ENCODE measurements at places on chromosomes 3 and 15.

DNA sequence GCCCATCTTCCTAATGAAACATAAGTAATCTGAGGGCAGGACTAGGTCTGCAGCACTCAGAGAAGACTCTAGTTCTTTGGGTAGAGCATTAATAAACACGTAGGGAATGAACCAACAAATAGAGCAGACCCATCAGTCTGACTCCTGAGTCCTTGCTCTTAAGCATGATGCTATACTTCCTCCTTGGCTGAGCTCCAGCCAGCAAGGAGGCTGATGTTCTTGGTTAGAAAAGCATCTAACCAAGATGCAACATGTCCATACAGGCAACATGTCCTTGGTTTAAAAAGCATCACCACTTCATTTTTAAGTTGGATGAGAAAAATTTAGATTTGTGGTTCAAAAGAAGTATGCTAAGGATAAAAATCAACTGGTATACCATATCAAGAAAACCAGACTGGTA is 8.5 kb upstream of the MYH15 start:
- DNase-seq: no peak

GRCh38 chr15:39132954-39133600 is 447.8 kb upstream of the THBS1 start:
- DNase-seq: no peak

DNA sequence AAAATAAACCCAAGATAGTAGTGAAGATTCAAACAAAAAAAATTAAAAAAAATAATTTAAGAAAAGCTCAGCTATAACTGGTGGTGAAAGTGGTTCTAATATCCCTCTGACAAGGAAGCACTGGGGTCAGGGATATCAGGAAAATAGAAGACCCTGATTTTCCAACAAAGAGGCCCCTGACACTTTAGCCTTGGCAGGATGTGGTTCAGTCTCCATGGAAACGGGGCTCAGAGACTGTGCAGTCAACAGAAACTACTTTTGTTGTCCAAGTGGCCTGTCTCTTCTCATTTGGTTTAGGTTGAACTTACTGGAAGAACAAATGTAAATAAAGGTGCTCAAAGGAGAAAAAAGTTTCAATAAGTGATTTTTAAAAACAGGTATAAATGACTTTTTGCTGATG is 27.2 kb downstream of the INTS14 start:
- peak; percentile 69 for DNase-seq

GRCh38 chr3:128919988-128920387 is 40.6 kb downstream of the ACAD9 start:
- DNase-seq: peak; percentile 8

DNA sequence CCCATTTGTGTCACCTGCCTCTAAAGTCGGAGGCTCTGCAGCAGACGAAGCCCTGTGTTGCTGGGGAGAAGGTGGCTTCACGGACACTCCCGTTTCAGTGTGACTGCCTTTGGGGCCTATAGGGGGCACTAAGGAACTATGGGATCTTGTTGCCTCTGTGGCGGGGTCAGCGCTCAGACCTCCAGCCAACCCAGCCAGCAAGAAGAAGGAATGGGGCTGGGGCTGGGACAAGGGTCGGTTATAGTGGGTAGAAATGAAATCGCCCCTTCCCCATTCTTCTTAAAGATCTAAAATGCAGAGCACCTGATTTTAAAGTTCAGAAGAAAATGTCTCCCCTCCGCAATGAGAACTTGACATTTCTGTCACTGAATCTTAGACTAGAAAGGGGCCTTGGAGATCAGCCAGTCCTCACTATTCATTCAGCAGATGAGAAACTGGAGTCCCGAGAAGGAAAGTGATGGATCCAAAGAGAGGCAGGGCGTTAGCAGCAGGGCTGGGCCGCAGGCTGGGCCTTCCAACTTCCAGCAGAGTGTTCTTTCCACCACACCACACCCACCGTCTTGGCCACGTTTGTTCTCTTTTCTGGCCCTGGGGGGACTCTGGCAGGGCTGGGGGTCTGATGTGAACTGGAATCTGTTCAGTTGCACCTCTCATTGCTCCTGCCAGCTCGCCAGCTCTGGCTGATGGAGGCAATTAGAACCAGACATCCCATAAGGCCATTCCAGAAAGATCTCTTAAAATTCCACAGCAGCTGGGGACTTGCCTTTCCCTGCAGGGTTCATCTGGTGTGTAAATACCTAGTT is 195.4 kb downstream of the OPA1 start:
- DNase-seq: no peak

DNA sequence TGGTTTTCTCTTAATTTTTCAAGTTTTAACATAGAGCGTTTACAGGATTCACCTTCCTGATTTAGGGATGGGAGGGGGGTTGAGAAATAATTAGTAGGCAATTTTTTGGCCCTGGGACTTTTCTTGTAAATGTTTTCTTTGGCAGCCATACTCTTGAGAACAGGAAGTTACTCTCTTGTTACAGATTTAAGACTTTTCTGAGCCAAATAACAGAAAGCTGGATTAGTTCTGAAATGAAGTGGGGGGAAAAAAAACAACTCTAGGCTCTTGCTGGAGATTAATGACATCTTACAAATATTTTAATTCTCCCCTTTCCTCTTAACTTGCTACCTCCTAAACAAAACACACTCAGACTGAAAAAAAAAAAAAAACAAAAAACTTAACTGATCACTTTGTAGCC is 13.8 kb upstream of the POLR2M start:
- no peak for DNase-seq

GRCh38 chr15:72229076-72229946 is 1.7 kb downstream of the PKM start:
- peak; percentile 77 for DNase-seq

- DNase-seq: no peak
Measured at GRCh38 chr3:11769704-11770476, 76.8 kb downstream of the TAMM41 start.

- DNase-seq: no peak
Measured at GRCh38 chr3:126356373-126357264, 589 bp downstream of the KLF15 start.

GRCh38 chr3:39064646-39065045 is 12.8 kb downstream of the WDR48 start:
- no peak for DNase-seq

- DNase-seq: no peak
Measured at GRCh38 chr15:42210696-42211095, 2.6 kb upstream of the VPS39 start.

GRCh38 chr15:25268166-25268565 is 170.7 kb downstream of the UBE3A start:
- no peak for DNase-seq

GRCh38 chr3:99006686-99007085 is 105.2 kb upstream of the DCBLD2 start:
- no peak for DNase-seq

- DNase-seq: no peak
Measured at GRCh38 chr15:40695469-40695890, 506 bp downstream of the RAD51 start.

DNA sequence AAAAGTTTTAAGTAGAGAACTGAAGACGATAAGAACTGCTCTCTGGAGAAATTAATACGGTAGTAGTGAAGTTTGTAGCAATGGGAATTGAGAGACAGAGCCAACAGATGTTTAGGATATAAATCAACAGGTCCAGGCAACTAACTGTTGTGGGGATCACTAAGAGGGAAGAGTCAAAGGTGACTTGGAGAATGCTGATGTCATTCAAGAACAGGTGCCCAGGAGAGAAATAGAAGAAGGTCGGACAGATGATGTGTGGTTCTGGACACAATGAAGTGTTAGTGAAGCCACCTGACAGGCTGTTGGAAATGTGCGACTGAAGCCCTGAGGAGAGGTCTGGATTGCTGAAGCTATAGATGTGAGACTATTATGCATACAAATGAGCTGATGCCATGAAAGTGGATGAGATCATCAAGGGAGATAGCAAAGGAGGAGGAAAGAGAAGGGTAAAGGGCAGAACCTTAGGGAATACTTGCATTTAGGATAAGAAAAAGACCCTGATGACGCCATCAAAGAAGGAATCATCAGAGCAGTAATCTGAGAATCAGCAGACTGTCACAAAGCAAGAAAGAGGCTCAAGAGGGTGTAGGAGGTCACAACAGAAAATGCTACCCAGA is 183.7 kb downstream of the FRMD5 start:
- no peak for DNase-seq

DNA sequence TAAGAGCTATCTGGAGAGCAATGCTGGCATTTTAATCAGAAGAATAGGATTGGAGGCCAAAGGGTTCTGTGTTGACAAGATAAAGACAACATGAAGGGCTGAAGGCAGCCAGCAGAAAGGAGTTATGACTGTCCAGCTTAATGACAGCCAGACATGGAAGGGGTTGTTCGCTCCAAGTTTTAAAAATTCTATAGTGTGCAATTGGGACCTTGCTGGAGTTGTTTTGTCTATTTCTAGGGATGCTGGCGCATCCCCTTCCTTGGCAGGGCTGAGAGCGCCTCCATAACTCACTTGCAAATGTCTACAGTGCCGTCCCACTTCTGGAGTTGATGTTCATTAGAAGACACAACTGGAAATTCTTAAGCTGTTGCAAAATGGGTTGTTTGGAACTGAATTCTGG is 200.7 kb downstream of the TLE3 start:
- DNase-seq: no peak

DNA sequence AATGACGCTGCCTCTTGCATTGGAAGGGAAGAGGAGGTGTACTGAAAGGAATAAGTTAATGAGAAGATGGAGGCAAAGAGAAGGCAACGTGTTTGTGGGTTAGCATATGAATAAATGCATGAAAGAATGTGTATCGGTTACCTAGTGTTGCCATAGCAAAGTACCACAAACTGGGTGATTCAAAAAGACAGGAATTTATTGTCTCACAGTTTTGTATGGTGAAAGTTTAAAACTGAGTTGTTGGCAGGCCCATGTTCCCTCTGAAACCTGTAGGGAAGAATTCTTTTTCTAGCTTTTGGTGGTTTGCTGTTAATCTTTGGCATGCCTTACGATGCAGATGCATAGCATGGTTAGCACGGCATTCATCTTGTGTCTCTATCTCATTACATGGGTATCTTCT is 729.9 kb downstream of the MECOM start:
- DNase-seq: no peak

DNA sequence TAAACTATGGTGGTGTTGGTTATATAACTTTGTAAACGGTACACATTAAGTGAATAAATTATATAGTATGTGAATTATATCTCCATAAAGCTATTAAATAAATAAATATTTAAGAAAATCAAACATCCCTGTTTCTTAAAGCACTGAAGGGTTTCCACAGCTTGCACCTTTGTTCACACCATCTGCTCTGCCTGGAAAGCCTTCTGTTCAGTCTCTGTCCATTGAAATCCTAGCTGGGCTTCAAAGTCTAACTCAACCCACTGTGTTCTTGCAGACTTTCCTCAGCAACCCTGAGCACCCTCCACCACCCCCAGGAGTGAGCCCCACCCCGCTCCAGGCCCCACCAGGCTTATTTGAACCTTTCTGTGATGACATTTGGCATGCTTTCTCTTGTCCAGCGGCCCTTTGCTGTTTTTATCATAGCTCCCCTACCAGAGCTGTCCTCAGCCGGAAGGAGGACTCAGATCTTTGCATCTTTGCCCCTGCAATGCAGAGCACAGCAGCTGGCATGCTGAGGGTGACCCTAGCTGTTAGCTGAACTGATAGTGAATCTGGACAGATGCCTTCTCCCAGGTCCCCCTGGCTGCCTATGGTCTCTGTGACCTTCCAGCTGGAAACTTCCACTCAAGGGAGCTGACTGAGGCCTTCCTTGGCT is 105.2 kb downstream of the DAPK2 start:
- DNase-seq: peak; percentile 30

- no peak for DNase-seq
Measured at GRCh38 chr15:22989576-22990477, 9.7 kb upstream of the CYFIP1 start.

DNA sequence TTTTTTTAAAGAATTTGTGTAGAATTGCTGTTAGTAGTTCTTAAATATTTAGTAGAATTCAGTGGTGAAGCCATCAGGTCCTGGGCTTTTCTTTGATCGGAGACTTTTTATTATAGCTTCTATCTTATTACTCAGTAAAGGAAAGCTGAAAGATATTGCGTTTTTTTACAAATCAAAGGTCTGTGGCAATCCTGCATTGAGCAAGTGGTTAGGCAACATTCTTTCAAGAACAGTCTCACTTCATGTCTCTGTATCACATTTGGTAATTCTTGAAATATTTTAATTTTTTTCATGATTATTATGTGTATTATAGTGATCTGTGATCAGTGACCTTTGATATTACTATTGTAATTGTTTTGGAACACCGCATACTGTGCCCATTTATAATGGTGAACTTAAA is 140.8 kb downstream of the UNC13C start:
- no peak for DNase-seq

DNA sequence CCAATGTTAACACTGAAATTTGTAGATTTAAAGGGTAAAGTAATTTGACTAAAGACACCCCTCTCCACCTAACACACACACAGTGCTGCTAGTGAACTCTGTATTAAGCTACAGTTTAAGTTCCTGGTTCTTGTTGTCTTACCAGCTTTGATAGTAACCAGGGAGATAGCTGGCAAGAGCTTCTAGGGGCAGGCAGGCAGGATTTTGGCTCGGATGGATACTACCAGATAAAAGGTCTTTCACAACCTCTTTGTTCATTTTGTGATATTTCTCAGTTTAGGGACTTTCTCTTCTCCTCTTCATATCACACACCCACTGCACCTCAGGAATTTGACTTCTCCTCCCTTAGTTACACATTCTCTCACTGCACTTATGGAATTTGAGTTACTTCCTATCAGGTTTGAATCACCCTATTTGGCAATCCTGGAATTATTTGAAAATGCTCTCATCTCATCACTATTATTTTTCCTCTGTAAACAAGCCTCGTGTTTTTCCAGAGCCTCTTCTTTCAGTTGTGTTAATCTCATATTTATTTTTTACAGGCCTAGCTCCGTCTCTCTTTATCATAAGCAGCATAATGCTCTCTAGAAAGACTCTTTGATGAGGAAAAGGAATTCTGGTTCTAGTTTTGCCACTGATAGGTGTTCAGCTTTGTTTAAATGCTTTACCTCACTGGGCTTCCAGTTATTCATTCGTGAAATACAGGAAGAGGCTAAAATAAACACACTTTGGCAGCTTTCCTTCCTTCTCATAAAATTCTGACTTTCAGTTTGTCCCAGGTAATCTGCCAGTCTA is 23.0 kb upstream of the CLDN1 start:
- DNase-seq: no peak

GRCh38 chr3:138137861-138138260 is 5.7 kb upstream of the A4GNT start:
- DNase-seq: no peak

- no peak for DNase-seq
Measured at GRCh38 chr3:35648347-35648746, 9.0 kb downstream of the ARPP21 start.

GRCh38 chr3:153442386-153442785 is 280.4 kb downstream of the RAP2B start:
- no peak for DNase-seq

DNA sequence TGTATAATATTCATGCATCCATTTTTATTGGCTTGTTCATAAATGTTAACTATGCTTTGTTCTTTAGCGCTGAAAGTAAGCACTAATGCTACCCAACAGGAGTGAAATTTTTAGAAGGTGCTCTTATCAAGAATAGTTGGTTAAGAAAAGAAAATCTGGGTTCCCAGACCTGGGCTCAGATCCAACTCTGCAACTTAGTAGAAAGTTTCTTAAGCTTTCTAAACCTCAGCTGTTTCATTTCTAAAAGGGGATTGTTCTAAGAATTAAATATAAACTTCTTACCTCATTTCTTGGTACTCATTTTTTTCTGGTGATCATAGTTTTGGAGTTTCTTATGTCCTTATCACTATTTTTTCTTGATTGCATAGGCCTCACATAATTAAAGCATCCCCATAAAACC is 12.1 kb downstream of the ARPP21 start:
- no peak for DNase-seq

All from activated effector memory CD4-positive, alpha-beta T cell treated with anti-CD3 and anti-CD28 coated beads, Interleukin-2, amount 50 U/mL, for 16 hours (primary cell).